NAMALWA (cell line): ENCODE measurements at places on chromosomes 3 and 15.

- no peak for DNase-seq
Measured at GRCh38 chr3:56222866-56223265, 245.4 kb downstream of the ERC2 start.

GRCh38 chr3:30544812-30545211 lies 61.6 kb upstream of the TGFBR2 start:
- no peak for DNase-seq

- DNase-seq = no peak
Measured at GRCh38 chr15:77225088-77225487, 154.2 kb upstream of the TSPAN3 start.

- DNase-seq = no peak
Measured at GRCh38 chr3:187286467-187287059, 5.0 kb downstream of the MASP1 start.

- no peak for DNase-seq
Measured at GRCh38 chr3:53665608-53666425, 171.4 kb downstream of the CACNA1D start.

DNA sequence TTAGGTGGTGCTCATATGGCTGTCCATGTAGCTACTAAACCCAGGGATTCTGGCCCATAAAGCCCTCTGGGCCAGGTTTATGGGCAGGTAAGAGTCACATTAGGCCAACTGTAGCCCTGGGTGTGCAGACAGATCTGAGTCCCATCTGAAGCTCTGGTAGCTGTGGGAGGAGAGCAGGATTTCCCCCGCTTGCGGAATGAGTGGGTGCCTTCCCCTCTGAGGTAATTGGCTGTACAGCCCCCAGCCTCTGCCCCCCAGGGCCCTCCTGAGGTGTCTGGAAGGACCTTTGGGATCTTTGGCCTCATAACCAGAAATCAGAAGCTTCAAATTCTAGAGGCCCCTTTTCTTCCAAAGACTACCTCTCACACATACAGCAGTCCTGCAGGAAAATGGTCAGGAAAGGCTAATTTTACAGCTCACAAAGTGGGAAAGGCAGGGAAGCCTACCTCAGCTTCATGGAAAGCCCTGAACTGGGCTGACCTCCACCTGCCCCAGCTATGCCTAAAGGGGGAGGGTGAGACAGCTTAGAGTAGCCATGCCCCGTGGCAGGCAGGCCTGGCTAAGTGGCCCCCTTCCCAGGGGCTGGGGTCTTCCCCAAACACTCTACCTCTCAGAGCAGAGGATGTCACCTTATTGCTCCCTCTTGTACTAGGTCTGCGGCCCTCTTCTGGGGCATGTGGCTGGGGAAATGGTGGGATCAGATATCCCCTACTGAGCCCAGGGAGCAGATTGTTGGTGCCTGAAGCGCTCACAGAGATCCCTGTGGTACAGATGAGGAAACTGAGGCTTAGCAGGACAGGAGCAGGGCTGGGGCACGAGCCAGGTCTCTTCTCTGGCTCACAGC lies 16.8 kb downstream of the HEMK1 start:
- no peak for DNase-seq

DNA sequence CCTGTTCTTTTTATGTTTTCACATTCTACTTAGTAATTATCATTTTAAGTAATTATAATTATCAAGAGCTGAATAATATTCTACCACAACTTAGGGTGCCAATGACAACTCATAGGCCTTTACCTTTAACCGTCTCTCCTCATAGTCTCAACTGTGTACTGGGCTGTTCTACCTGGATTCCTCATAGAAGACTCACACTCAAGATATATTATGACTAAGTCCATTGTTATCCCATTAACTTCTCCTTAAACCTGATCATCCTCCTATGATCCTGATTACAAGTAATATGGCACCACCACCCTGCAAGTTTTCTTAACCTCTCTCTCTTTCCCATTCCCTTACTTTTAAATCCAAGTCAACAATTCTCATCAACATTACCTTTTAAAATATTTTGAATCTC lies 285.9 kb upstream of the VEPH1 start:
- DNase-seq = no peak

- DNase-seq = no peak
Measured at GRCh38 chr15:66622591-66623022, 56.8 kb upstream of the LCTL start.

GRCh38 chr3:86208772-86209171 lies 782.2 kb downstream of the VGLL3 start:
- DNase-seq = no peak

DNA sequence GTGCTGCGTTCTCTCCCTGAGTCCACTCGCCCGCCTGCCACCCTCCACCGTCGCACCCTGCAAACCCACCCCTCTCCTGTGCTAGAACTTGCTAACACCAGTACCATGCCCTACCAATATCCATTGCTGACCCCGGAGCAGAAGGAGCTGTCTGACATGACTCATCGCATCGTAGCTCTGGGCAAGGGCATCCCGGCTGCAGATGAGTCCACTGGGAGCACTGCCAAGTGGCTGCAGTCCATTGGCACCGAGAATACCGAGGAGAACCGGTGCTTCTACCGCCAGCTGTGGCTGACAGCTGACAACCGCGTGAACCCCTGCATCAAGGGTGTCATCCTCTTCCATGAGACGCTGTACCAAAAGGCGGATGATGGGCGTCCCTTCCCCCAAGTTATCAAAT lies 4.9 kb upstream of the ALAS1 start:
- DNase-seq = no peak

GRCh38 chr3:149618151-149619123 lies 39.4 kb downstream of the WWTR1 start:
- DNase-seq = no peak

DNA sequence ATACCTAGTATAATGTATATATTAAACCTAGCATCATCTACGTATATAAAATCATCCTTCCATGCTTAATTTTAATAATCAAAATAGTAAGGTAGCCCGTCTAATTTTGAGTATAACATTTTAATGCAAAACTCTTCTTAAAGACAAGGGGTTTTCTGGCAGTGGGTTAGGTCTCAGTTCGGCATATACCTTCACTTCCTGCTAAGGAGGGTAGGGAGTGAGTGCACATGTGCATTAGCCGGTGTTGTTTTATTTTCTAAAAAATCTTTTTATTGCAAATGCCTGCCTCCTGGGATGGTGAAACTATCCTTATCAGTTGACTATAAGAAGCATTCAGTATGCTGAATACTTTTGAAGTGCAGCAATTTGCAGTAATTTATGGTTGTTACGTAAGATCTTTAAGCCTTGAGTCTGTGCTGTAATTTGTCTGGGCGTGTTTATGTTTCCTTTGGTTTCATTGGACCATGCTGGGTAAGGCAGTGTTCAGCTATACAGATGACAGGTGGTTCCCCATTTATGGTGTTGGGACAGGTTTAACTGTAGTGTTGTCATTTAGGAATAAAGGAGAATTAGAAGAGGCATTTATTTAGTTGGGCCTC lies 11.7 kb downstream of the ARHGEF26 start:
- DNase-seq = peak; percentile 59

- no peak for DNase-seq
Measured at GRCh38 chr3:159865041-159865579, 123.5 kb upstream of the IL12A start.

GRCh38 chr3:16092923-16093322 lies 81.6 kb upstream of the GALNT15 start:
- no peak for DNase-seq

- DNase-seq = no peak
Measured at GRCh38 chr15:92819278-92820235, 80.6 kb upstream of the CHD2 start.

DNA sequence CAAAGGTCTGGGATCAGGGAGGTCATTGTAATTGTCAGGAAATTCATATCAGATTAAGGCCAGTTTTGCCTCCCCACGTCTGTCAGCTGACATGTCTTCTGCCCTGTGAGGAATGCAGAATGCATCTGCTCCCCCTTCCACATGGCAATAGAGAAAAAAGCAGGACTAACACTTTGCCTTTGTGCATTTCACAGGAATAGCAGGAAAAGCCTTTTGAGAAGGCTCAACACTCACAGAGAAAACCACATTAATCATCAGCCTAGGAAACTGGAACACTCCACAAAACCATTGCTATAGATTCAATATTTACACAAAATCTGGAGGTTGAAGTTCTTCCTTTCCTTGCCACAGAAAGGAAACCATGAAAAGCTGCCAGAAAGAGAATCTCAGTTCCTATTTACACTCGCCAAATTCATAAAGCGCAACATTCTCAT lies 165.2 kb upstream of the HES1 start:
- no peak for DNase-seq

DNA sequence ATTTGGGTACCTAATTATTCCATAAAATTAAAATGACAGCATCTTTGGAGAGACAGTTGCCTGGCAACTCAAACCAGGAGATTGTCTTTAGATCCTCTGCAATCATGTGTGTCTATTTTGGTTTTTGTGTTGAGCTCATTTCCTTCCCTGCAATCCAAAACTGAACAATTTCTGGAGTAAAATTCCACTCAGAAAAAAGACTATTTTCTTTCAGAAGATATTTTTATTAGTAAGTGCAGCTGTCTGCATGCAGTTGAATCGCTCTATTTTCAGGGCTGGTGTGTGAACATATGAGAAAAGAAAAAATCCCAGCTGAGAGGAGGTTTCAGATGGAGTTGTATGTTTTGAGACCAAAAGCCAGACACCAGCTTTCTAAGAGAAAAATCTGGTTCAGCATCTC lies 41.9 kb upstream of the DYNC1LI1 start:
- DNase-seq = no peak

GRCh38 chr3:170483485-170484262 lies 65.0 kb downstream of the CLDN11 start:
- peak; percentile 14 for DNase-seq

- DNase-seq = peak; percentile 16
Measured at GRCh38 chr3:72177075-72178050, 392.4 kb upstream of the PROK2 start.

- DNase-seq = no peak
Measured at GRCh38 chr3:141960731-141961130, 84.3 kb downstream of the ATP1B3 start.

DNA sequence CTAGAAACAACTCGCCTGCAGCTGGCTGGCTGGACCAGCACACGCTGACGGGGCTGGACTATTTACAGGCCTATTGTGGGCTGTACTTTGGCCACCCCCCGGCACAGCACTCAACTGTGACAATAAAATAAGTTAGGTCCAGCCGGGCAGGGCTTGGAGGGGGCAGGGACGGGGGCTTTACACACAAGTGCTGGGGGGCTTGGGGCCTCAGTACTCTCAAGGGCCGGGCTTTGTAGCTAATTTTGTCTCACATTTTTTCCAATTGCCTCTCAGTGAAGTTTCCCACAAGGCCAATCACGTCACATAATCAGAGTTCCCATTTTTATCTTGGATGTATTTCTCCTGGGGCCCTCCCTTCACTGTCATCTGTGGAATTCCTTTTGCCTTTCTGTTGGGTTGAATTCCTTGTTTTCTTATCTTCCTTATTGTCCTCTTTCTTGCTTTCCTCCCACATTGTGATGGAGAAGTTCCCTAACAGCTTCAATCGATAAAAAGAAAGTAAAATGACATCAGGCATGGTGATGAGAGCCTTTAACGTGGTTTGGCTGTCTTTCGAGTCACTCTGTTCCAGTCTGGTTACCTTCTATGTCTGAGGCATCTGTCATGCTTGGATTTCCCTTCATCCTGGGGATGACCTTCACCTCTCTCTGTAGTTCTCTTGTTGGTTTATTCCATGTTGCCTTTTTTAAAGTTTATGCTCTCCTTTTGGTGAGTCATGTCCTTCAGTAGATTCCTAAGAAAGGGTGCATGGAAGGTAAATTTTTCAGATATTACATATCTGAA lies 44.1 kb upstream of the CMTM7 start:
- no peak for DNase-seq

DNA sequence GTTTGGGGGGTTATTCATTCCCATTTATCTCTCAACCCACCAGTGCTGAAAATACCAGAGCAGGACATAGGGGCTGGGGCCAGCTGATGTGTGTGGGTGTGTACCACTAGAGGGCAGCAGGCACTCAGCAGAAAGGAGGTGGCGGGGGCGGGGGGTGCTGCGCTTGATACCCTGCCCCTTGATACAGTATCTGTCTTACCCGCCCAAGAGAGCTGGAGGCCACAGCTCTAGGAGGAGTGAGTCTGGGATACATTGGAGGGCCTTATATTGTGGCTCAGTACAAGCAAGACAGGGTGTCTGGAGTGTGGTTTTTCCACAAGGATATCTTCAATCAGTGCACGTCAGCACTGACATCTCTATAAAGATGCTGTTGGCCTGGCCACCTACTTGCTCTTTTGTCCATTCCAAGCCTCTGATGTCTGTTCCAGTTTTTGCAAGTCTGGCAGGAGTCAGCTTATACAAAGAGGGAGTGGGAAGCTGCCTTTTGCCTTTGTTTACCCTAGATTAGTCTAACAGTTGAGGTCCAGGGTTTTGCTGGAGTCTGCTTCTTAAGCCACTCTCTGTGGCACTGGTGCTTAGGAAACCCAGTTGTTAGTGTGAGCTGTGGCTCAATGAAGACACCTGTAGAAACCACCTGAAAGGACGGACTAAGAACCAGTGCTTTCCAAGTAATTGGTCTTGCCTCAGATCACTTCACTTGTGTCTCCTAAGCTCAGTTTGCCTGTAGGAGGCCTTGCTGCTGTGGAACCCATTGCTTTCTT lies 1.5 kb upstream of the RBM15B start:
- DNase-seq = peak; percentile 61

DNA sequence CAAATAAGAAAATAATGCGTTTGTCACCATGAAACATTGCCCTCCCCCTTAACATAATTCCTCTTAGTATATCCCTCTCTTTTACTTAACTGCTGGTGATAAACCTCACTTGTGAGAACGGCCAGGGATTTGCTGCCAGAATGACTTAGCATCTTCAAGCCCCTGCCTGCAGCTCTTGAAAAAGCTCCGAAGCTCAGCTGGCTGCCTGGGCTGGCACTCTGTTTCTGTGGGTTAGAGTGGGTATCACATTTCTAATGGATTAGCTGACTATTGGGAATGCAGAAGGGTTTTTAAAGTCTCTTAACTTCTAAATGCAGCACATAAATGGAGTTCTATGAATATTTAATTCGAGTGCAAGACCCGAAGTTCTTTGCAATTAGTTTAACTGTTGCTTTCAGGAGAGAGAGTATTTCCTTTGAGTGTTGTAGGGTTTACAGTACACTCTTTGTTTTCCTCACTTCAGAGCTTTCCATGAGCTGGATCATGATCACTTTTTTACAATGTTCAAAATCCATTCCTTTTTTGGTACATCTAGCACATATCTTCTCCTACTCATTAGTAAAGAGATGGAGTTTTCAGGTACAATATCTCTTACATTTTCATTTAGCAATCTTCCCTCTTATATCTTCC lies 124.7 kb upstream of the RBMS3 start:
- DNase-seq = no peak
